ENCODE measurements at places on chromosomes 13 and 19. TPM values are rescaled to one million over a fixed set of nuclear protein-coding genes. Genes with fewer than 3 reads are reported as not detected.

DNA sequence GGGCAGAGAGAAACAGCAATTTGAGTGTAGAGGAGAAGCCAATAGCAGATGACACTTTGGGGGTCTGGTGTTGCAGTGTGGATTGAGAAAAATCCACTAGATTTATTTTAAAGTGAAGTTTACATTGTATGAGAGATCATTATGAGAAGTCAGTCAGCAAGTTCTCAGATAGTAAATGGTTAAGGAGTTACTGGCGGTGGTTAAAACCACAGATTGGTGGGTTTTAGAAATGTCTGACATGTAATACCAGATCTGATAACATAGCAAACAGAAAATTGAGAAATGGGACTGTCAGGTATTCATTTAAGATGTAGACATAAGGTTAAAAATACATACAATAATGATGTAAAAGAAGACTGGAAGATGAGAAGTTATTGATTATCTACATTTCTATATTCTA, 7.2 kb downstream of the ABHD13 start:
- H3K27me3 ChIP-seq, result no peaks in the 10 kb centered on the region
- H3K4me3 ChIP-seq, result no peak overlapping the region
- DNase-seq, result no peak
- H3K27ac ChIP-seq, result no peak overlapping the region

DNA sequence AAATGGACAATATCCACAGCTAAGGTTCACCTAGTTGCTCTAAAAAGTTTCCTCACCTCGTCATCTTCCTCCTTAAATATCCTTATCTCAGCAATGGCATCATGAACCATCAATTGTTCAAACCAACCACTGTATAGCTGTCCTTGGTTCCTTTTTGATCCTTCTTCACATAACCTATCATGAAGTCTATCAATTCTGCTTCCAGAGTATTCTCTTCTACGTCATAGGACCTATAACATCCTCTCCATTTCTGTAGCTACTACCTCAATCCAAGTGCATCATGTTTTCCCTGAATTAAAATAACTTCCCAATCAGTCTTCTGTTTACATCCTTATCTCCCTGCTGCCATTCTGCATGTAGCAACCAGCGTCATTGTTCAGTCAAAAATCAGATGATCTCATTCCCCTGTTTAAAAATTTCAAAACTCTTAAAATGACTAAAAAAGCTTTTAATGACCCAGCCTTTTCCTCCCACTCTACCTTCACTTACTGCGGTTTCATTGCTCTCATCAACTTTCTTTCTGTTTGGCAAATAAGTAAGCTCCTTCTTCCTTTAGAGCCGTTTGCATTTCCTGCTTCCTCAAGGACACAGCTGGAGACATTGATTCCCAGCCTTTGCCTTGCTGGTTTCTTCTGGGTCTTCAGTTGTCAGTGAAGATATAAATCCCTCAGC, 223.9 kb upstream of the MIR17HG start:
- no peaks in the 10 kb centered on the region for H3K4me1 ChIP-seq
- no peak overlapping the region for H3K27ac ChIP-seq
- no peak for DNase-seq
- H3K4me3 ChIP-seq, result no peak overlapping the region
- H3K27me3 ChIP-seq, result no peaks in the 10 kb centered on the region
- H3K36me3 ChIP-seq, result no peaks in the 10 kb centered on the region

GRCh38 chr19:17721821-17722220, 2.5 kb downstream of the MAP1S start:
- H3K36me3 ChIP-seq, result peaks cover 6% of the 10 kb centered on the region
- no peak overlapping the region for H3K4me3 ChIP-seq
- DNase-seq, result peak; percentile 32
- H3K27ac ChIP-seq, result peak overlapping the region; percentile 89
- H3K27me3 ChIP-seq, result no peaks in the 10 kb centered on the region
- H3K4me1 ChIP-seq, result peaks cover 11% of the 10 kb centered on the region

GRCh38 chr19:18298601-18299000, 17.2 kb upstream of the JUND start:
- H3K4me1 ChIP-seq, result no peaks in the 10 kb centered on the region
- H3K27ac ChIP-seq, result no peak overlapping the region
- no peak for DNase-seq
- no peak overlapping the region for H3K4me3 ChIP-seq
- H3K36me3 ChIP-seq, result no peaks in the 10 kb centered on the region
- no peaks in the 10 kb centered on the region for H3K27me3 ChIP-seq

- H3K36me3 ChIP-seq, result no peaks in the 10 kb centered on the region
- no peaks in the 10 kb centered on the region for H3K4me1 ChIP-seq
- no peak for DNase-seq
- H3K27me3 ChIP-seq, result no peaks in the 10 kb centered on the region
- H3K27ac ChIP-seq, result no peak overlapping the region
Measured at GRCh38 chr19:16915135-16915534, 26.3 kb downstream of the F2RL3 start.

DNA sequence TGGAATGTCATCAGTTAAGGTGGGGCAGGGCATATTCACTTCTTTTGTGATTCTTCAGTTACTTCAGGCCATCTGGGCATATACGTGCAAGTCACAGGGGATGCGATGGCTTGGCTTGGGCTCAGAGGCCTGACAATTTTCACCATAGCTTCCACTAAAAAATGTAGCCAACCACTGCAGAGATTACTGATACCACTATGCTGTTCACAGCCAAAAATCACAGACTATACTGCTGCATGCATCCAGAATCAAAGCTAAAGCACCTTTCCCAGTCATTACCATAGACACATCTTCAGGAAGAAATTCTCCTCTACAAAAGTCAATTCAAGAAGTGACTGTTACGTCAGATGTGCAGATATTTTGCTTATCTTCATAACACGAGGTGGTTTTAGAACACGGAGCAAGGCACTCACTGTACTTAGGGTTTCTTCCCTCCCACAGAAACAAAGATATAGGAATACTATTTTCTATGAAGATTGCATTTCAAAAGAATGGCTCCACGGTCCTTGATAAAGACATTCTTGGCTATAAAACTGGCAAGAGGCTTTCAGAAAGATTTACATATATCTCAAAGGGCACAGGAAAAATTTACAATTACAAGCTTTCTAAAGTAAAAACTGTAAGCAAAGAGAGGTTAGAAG, 1556.6 kb upstream of the PRR20A start:
- H3K27ac ChIP-seq, result no peak overlapping the region
- no peak for DNase-seq
- no peak overlapping the region for H3K4me3 ChIP-seq
- H3K27me3 ChIP-seq, result no peaks in the 10 kb centered on the region
- no peaks in the 10 kb centered on the region for H3K4me1 ChIP-seq

GRCh38 chr19:43667876-43668405, 2.0 kb downstream of the PLAUR start:
- H3K4me3 ChIP-seq, result no peak overlapping the region
- DNase-seq, result peak; percentile 49
- no peak overlapping the region for H3K27ac ChIP-seq
- H3K27me3 ChIP-seq, result no peaks in the 10 kb centered on the region

- no peak for DNase-seq
- H3K4me3 ChIP-seq, result no peak overlapping the region
- H3K27me3 ChIP-seq, result no peaks in the 10 kb centered on the region
- no peaks in the 10 kb centered on the region for H3K36me3 ChIP-seq
- peaks cover 3% of the 10 kb centered on the region for H3K4me1 ChIP-seq
Measured at GRCh38 chr13:85313761-85314503, 485.3 kb downstream of the SLITRK6 start.

DNA sequence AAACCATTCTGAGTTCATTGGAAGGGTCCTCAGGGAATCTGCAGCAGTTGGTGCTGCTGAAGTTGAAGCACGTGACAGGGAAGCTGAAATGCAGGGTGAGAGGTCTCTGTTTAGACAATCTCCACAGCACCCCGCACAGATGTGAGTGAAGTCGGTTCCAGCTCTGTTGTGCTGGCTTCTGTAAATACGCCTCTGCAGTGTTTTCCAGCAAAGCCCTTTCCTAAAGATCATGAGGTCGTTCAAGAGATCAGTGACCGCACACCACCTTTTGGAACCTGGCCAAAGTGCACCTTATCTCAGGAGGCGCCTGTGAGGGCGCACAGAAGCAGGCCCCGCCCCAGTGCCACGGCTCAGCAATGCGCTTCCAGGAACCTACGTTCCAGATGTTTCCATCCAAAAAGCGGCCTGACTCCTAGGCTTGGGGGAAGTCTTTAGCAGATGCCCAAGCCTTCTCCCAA, 10.8 kb downstream of the CUL4A start:
- H3K4me3 ChIP-seq, result no peak overlapping the region
- H3K27me3 ChIP-seq, result no peaks in the 10 kb centered on the region
- no peak for DNase-seq

DNA sequence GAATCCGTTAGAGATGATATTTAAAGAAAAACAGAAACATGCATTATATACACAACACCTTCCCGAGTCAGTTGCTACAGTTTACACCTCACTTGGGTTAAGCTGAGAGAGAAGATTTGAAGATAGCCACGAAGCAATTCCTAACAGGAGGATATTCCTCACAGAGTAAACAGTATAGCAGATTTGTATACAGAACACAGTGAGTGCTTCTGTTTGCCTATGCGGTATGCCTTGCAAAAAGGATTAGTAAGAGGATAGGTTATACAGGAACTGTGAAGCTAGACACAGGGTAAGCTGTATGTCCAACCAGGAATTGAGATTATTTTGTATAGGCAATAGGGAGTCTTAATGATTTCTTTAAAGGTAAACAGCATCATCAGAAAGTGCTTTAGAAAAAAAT, 471.8 kb downstream of the LIG4 start:
- H3K27ac ChIP-seq, result no peak overlapping the region
- H3K4me3 ChIP-seq, result no peak overlapping the region
- H3K4me1 ChIP-seq, result no peaks in the 10 kb centered on the region
- H3K36me3 ChIP-seq, result no peaks in the 10 kb centered on the region
- DNase-seq, result no peak

DNA sequence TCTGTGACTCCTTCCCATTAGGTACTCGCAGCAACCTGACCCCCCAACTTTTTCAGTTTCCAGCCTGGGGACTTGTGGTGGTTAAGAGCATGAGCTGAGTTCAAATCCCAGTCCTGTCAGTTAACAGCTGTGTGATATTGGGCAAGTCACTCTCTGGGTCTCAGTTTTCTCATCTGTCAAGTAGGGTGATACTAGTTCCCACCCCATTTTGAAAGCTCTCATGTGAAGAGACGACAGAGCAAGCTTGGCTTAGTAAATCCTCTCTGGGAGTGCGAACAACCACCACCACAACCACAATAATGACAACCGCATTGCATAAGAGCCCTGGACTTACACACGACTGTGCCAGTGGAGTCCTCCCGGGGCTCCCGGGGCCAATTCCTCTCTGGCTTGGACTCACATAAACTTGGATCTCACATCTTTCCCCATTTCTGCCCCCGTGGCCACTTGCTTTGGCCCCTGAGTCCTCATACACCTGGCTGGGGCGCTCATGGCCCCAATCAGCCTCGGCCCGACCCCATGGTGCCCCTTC, 454 bp downstream of the BLVRB start:
- H3K4me3 ChIP-seq, result peak overlapping the region; percentile 69
- H3K36me3 ChIP-seq, result no peaks in the 10 kb centered on the region
- peak overlapping the region; percentile 91 for H3K27ac ChIP-seq
- peaks cover 12% of the 10 kb centered on the region for H3K27me3 ChIP-seq
- peak; percentile 60 for DNase-seq

DNA sequence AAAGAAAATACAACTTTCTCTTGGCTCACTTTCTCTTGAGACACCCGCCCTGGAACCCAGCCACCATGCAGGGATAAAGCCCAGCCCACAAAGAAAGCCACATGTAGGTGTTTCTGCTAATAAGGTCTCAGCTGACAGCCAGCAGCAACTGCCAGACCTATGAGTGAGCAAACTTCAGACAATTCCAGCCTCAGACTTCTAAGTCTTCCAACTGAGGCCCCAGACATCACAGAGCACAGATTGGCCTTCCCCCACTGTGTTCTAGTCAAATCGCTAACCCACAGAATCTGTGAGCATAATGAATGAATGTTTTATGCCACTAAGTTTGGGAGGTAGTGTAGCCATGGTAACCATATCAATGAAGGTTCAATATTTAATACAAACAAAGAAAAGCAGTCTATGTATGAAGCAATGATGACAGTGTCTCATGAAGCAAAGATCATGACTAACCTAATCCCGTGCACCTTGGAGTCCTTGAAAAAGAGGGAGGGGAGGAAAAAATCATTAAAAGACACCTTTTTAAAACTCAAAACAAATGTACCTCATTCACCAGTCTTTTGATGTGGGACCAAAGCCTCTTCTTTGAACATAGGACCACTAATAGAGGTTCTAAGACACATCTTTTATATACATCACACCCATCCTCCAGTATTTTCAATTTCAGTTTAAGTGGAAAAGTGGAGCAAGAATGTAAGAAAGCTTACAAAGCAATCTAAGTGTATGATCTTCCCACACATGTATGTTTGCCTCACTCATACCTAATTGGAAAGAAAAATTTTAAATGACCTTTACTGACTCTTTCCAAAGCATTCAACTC, 6.2 kb downstream of the MRPS31 start:
- H3K27ac ChIP-seq, result no peak overlapping the region
- no peaks in the 10 kb centered on the region for H3K27me3 ChIP-seq
- peaks cover 5% of the 10 kb centered on the region for H3K36me3 ChIP-seq
- DNase-seq, result no peak
- no peaks in the 10 kb centered on the region for H3K4me1 ChIP-seq

GRCh38 chr13:46858163-46858562, 38.7 kb downstream of the HTR2A start:
- no peak overlapping the region for H3K4me3 ChIP-seq
- H3K4me1 ChIP-seq, result no peaks in the 10 kb centered on the region
- DNase-seq, result no peak
- H3K27ac ChIP-seq, result no peak overlapping the region
- H3K36me3 ChIP-seq, result no peaks in the 10 kb centered on the region

DNA sequence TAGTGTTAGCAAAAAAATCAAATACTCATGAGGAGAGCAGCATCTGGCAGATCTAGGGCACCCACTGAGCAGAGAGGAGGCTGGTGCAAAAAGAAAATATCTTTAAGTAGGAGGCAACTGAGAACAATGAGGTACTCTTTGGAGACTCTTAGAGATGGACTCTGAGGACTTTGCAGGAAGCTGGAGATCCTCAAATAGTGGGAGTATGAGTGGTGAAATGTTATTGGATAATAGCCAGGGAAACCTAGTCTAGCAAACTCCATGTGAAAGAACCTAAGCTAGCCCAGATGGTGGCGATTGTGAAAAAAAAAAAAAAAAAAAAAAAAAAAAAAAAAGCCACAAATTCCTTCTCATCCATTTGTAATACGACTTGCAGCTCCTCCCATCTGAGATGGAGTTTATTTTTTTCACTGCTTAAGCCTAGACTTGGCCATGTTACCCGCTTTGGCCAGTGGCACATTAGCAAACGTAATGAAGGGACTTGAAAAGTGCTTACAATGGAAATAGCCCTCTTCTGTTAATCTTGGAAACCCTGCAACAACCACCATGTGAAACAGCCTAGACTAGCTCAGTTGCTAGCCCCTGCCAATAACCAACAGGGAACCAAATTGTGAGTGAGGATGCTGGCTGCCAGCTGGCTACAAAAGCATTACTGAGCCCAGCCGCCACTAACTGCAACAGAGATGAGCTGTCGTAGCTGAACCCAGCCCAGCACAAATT, 476.2 kb downstream of the KLF12 start:
- H3K36me3 ChIP-seq, result no peaks in the 10 kb centered on the region
- peaks cover 9% of the 10 kb centered on the region for H3K4me1 ChIP-seq
- H3K27me3 ChIP-seq, result no peaks in the 10 kb centered on the region

The MAP4K1 gene
- 9.8 TPM for total RNA-seq

The GGN gene
- 0.61 TPM for total RNA-seq

The CFAP97D2 gene
- 3.7 TPM for total RNA-seq

The MTUS2 gene
- 0.09 TPM for total RNA-seq

The NFIX gene
- total RNA-seq, result 129 TPM

The ZNF709 gene
- 14.6 TPM for total RNA-seq

The NLRP12 gene
- total RNA-seq, result 1.8 TPM

The MIER2 gene
- total RNA-seq, result 34.0 TPM

The ZNF761 gene
- 11.4 TPM for total RNA-seq

The TSHZ3 gene
- total RNA-seq, result 12.9 TPM

The APOC4 gene
- total RNA-seq, result not detected

Measured in lung (tissue), 17 donors.